Activated CD4-positive, alpha-beta T cell treated with anti-CD3 and anti-CD28 coated beads for 4 hours (primary cell): ENCODE measurements at places on chromosomes 4 and X.

DNA sequence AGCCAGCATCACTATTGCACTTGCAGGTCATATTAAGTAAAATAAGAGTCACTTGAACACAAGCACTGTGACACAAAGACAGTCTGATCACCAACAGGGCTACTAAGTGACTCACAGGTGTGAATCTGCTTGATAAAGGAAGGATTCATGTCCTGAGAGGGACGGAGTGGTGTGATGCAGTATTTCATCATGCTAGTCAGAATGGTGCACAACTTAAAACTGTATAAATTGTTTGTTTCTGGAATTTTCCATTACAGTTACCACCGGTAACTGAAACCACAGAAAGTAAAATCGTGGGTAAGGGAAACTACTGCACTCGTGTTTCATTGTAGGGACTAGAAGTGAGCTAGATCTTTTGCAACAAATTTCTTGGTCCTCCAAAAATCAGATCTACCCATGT, 109.7 kb downstream of the ELOVL6 start:
- no peak for DNase-seq

GRCh38 chr4:86893136-86893535, 914 bp upstream of the C4orf36 start:
- no peak for DNase-seq

- DNase-seq: no peak
These were observed 35.1 kb downstream of the FAM114A1 start for GRCh38 chr4:38902695-38903094.

- DNase-seq: no peak
These were observed 7.6 kb upstream of the HTRA3 start for GRCh38 chr4:8261851-8262535.

DNA sequence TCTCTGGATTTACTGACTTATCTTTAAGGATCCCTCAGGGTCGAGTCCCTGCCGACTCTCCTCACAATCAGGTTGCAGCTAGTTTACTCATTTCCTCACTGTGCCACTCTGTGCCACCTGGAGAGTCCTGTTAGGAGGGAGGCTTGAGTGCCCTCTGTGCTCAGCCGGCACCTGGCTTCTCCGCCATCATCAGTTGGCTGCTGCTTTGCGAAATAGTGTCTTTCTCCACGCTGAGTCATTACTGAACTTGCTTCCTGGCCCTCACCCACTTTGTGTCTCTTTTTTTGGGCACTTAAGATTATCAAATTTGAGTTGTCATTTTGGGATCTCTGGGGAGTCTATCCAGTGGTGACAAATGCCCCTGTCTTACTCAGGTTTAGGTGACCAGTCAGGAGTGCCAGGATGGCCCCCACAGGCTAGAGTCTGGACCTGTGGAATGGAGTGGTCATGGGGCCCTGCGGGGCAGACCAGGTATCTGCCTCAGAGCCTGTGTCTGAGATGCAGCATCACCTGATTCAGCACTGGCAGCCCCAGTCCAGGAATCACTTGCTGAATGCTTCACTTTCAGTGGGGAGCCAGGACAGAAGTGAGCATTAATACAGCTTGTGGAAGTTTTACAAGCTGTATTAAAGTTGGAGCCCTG, 37.7 kb downstream of the JADE1 start:
- no peak for DNase-seq

DNA sequence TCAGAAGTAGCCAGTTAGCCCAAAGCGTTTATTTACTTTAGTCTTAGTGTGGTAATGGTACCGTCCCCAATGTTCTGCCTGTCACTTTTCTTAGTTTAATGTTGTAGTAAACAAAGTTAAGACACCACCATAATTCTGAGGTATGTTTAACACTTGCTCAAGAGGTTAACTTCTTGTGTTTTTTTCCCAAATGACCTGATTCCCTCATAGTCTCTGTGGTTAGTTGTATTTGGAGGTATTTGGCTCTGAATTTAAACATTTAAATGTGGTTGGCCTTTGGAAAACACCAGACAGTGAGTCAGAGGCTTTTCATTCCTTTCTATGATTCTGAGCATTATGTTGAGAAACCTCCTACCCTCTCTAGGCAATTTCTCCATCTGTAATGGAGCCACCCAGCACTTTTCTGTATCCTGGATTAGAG, 47.9 kb downstream of the CXCL1 start:
- no peak for DNase-seq

DNA sequence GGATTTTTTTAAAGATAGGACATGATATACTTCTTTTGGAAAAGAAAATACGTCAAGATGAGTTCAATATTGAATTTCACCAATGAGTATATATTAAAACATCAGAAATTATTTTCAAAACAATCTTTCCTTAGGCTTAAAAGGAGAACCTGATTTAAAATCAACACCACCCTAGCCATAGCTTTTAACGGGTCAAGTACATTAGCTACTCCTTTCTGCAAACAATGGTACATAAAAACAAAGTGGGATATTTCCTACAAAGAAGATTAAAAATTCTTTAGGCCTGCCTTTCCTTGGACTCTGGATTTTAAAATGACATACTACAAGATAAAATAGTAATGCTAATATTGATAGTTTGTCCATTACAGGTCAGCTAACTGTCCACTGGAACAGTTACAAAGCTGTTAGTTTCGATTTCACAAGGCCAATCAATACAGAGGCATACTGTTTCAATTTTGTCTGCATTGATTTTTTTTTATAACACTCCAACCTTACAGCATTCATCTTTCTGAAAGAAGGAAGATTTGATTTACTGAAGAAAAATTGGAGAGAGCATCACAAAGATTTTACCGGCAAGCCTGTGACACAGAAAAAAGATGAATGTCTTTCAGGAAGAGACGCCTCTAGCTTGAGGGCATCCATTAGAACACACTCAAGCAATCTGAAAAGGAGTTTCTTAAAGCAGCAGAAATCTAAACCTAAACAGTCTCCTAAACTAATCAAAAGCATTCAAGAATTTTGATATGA, 97.2 kb downstream of the MAB21L2 start:
- DNase-seq: no peak

DNA sequence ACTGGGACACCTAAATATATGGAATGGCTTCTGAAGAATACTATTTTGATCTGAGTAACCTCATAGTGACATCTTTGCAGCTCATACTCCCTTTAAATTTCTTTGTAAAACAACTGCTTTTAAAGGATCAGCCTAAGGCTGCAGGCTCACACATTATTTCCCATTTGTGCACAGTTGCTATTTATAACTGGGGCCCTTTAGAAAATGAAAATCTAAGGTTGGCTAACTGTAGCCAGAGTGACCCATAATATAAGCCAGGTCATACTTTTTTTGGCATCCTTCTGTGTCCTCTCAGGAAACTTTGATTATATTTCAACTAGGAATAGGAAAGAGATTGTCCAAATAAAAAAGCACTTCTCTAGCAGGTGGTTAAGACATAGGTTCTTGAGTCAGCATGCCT, 123.6 kb upstream of the RASGEF1B start:
- no peak for DNase-seq

GRCh38 chr4:97386969-97387368, 756.3 kb downstream of the STPG2 start:
- no peak for DNase-seq

DNA sequence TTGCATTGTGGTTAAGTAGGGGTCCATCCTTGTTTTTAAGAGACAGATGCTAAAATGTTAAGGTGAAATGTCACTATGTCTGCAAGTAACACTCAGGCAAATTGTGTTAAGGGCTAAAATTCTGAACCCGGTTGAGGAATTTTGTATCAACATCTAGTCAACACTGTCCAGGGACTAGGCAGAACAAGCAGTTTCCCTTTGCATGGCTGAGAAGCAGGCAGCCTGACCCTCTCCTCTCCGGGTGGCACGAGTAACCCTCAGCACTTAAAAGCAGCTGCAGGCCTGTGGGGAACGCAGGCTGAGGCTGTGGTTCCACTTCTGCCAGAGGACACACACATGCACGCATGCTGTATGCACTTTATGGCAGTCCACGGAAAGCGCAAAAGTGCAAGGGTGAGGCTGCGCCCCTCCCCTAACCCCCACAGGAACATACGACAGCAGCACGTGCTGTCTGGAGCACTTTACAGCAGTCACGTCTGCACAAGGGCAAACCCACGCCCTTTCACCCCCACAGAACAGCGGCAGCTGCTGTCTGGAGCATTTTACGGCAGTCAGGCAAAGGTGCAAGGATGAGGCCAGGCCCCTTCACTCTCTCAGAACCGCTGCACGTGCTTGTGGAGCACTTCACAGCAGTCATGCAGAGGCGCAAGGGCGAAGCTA, 619 bp upstream of the MPC1L start:
- no peak for DNase-seq

GRCh38 chr4:2929469-2929868, 33.7 kb downstream of the NOP14 start:
- no peak for DNase-seq

DNA sequence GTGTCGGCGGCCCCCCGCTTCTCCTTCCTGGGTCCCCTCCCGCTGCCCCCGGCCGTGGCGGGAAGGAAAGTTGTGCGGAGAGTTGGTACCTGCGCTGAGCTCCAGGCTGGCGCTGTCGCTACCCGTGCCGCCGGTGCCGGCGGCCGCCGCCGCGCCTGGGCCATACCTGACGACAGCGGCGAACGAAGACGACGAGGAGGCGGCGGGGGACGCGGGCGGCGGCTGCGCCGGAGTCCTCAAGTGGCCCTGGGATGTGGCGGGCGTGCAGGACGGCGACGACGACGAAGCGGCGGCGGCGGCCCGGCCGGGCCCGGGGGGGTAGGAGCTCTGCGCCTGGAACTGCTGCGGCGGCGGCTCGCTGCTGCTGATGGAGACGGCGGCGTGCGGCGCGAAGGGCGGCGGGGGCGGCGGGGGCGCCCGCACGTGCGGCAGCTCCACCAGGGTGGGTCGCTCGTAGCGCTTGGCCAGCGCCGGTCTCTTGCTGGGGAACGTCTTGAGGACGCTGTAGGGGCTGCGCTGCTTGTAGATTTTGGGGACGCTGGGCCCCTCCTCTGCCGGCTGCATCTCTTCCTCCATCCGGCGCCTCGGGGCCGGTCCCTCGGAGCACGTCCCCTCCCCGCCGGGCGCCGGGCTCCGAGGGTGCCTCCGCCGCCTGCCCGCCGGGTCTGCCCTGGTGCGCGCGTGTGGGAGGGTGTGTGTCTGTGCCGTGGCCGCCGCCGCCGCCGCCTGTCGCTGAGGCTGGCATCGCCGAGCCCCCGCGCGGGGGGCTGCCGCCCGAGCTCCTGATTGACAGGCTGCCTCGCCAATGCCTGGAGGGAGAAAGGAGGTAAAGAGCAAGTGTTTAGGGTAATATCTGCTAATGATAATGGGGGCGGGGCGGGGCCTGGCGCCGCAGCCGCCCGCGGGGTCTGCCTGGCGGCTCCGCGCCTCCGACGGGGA, 618 bp downstream of the BEND4 start:
- DNase-seq: peak; percentile 6

- no peak for DNase-seq
These were observed 23.6 kb upstream of the VAMP7 start for GRCh38 chrX:155857561-155857960.

DNA sequence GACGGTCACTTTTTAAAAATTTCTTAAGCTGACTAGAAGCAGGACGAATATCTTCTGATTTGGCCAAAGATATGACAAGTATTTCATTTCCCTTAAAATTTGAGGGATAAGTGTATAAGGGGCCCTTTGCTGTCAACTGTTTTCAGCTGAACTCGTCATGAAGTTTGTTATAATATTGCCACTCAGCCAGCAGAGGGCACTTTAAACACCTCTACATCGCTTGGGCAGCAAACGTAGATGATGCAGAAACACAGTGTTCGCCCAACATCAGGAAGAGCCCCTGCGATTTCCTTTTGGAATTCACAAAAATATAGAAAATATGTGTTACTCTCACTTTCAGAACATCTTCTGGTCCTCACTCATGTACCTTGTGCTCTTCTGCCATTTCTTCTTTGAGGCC, 435.7 kb upstream of the FMR1 start:
- no peak for DNase-seq

GRCh38 chrX:118652717-118653116, 74.7 kb upstream of the IL13RA1 start:
- DNase-seq: no peak

DNA sequence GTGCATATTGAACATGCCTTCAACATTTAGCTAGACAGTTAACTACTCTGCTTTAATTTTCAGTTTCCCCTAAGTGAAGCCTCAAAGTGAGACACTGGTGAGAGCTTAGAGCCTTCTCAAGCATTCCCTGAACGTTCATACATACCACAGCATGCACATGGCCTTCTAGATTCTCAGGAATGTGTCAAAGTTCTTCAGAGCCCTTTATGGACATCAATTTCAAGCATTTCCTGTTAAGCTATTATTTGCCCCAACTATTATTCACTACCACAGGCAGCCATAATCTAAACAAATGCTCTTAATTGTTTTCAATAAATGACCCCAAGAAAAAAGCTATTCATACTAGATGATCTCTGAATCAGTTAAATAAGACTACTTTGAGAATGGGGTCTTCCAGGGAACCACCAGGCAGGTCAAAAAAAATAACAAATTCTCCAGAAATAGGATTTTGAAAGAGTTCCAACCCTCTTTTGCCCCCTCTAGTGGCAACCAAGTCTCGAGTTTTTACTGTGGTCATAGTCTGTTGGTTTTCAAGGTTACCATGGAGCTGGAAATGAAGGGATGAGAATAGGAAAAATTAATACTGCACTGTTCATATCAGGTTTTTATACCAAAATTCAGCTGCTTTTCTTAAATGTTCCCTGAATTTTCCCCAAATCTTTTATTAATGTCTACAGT, 235.4 kb downstream of the RAB28 start:
- no peak for DNase-seq

GRCh38 chr4:183636923-183637322, 22.1 kb downstream of the RWDD4 start:
- no peak for DNase-seq

GRCh38 chrX:46788902-46789301, 30.0 kb upstream of the SLC9A7 start:
- DNase-seq: no peak

GRCh38 chr4:132108784-132109183, 1040.3 kb upstream of the PCDH10 start:
- no peak for DNase-seq

DNA sequence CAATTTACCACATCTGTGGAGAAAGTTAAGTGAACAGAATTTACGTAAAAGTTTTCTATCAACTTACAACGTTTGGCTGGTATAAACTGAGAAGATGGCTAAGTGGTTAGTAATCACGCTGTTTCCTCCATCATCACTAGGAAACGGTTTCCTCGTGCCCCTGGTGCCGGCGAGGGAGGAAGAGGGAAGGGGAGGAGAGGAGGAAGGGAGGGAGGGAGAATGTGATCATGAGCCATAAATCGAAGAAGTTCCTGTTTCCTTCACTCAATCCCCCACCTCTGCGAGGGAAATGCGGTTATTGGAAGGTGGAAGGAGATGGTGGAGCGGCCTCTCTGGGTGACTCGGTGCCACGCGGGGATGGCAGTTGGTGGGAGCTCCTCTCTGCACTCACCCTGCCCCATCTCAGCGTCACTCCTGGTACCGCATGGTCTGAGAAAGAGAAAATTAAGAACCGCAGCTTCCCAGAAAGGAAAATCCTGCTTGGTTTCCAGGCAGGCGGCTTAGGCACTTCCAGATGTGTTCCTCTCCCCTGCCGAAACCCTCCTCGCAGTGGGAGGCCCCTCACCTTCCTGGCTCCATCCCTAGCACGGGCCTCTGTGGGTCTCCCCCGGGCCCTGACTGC, 216.8 kb downstream of the AFAP1 start:
- DNase-seq: no peak
